ENCODE measurements at places on chromosomes 3 and 15.
A peak's percentile ranks its signal among the peaks of the same experiment; 100 is the strongest.

GRCh38 chr3:50423543-50423942, 64.2 kb upstream of the TMEM115 start:
- DNase-seq, result no peak

- no peak for DNase-seq
Observed at GRCh38 chr3:136311968-136312367, 61.8 kb downstream of the PCCB start.

DNA sequence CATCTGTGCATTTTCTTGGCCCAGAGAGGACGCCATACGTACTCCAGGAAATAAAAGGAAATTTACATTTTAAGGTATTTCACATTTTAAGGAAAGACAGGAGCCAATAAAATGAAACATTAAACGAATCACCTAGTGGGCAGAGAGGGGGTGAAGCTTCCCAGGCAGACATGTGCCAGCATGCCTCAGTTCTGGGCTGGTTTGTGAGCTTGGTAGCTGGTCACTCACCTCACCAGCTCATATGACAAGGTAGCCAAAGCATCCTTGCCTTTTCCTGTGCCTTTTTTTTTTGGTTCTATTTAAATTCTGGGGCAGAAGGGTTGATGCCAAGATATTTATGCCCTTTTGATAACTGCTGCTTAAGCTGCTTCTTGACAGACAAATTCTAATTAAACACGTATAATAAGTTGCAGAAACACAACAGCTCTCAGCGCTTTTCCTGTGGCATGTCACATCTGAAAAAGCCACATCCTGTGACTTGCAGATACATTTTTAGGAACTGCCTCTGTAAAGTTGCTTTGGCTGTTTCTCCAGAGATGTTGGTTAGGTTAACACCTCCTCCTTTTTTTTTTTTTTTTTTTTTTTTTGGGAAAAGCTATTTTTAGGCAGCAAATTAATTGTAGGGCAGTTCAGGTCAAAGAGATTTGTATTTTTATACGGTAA, 218.6 kb downstream of the PDCD6IP start:
- DNase-seq, result no peak

DNA sequence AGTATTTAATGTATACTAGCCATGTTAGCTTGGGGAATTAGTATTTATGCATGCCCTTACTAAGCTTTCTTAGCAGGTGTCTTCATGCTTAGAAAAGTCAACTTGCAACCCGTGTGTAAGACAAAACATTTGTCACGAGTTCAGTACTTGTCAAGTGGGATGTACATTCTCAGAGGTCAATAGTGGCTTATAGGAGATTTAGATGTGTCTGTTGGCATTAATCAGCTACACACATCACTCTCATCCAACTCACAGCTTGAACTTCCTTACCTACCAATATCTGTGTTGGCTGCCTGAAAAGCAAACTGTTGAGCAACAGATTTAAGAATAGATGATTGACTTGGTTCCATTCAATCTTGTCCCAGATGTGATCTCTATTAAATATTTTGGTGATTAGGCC, 109.5 kb downstream of the ROBO2 start:
- DNase-seq, result no peak

GRCh38 chr15:57387564-57388076, 11.3 kb downstream of the CGNL1 start:
- no peak for DNase-seq

DNA sequence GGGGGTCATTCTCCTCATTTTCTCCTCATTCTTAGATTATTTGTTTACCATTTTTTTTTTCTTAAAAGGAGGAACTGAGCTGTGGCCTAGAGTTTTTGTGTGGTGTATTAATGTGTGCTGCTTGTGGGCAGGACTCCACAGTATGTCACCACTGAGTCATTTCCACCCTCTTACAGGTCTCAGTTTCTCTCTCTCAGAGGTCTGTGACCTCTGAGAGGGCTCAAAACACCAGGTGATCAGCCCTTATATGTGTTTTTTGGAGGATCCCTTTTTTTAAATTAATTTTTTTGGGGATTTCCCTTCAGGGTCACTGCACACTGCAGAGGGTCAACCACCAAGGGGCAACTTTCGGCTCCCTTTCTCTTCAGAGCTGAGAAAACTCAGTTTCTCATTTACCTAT, 166.4 kb downstream of the SUCNR1 start:
- no peak for DNase-seq

DNA sequence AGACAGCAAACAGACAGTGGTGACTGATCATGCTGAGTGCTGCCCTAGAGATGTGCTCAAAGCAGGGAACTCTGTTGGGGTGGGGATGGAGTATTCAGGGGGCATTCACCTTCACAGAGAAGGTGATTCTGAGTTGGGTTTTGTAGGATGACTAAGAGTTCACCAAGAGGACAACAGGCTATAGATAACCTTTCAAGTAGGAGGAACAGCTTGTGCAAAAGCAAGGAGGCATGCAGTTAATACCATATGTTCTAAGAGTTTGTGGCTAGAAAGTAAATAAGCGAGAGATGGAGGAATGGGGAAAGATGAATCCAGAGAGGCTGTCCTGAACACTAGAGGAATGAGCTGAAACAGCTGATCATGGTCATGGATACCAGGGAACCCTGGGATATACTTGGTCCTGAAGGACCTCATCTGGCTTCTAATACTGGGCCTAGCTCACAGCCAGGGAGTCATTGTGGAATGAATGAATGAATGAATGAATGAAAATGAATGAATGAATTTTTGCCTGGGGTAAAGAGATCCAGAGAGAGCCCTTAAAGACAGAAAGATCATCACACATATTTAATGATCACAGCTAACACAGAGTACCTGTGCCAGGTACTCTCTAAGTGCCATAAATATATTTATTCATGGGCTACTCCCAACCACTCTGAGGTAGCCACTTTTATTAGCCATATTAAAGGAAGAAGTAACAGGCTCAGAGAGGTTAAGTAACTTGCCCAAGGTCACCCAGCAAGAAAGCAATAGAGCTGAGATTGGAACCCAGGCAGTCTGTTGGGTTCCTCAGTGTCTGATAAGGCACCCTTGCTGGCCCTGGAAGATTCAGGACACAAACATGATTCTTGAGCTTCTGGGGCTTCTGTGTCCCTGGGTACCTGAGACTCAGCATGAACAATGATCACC, 22.0 kb downstream of the SMAD6 start:
- no peak for DNase-seq

DNA sequence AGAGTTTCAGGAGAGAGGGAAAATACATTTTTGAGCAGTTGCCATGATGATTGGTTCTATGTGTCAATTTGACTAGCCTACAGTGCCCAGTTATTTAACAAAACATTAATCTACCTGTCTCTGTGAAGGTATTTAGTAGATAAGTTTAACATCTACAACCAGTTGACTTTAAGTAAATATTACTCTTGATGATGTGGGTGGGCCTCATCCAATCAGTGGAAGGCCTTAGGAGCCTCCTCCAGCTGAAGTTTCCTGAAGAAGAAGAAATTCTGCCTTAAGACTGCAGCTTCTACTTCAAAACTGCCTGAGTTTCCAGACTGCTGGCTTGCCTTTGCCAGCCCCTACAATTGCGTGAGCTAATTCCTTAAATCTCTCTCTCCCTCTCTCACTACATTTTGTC, 93.6 kb downstream of the OXSM start:
- no peak for DNase-seq

- no peak for DNase-seq
Observed at GRCh38 chr3:185739264-185739701, 85.6 kb downstream of the IGF2BP2 start.

DNA sequence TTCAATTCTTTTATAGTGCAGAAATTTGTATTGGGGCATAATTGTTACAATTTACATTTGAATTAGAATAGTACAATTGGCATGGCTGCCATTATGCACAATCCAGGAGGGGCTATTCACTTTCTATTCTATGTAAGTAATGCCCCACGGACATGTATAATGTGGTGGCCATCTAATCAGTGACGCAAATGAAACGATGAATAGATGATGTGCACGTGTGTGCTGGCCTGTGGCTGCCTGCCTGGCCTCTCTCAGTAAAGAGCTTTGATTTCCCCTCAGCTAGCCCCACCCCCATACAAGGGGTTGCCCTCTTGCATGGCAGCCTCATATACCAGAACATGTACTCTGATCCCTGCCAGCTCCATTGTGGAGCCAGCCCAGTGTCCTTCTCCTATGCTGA, 86.5 kb downstream of the BOC start:
- DNase-seq, result no peak

- no peak for DNase-seq
Observed at GRCh38 chr15:63870487-63871209, 36.9 kb upstream of the HERC1 start.

GRCh38 chr3:4551051-4551711, 58.0 kb downstream of the ITPR1 start:
- DNase-seq, result no peak

- no peak for DNase-seq
Observed at GRCh38 chr3:131050001-131050400, 23.3 kb downstream of the NEK11 start.

DNA sequence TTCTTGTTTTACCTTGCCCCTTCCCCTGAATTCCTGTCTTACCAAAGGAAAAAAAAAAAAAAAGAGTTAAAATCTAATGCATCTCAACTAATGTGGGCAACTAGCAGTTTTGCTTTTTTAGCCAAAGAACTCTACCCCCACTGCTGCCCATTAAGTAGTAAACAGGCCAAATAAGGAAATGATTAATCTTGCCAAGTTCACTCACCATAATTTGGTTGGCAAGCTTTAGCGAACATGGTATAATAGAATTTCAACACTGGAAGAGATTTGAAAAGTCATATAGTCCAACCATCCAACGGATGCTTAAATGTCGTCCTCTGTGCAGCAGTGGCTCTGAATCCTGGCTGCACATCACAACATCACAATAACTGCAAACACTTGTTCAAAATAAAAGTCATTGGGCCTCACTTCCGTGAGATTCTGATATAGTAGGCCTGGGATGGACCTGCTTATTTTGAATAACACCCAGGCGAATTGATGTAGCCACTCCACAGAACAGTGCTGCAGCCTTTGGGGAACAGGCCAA, 142.0 kb upstream of the UBE2E1 start:
- no peak for DNase-seq

DNA sequence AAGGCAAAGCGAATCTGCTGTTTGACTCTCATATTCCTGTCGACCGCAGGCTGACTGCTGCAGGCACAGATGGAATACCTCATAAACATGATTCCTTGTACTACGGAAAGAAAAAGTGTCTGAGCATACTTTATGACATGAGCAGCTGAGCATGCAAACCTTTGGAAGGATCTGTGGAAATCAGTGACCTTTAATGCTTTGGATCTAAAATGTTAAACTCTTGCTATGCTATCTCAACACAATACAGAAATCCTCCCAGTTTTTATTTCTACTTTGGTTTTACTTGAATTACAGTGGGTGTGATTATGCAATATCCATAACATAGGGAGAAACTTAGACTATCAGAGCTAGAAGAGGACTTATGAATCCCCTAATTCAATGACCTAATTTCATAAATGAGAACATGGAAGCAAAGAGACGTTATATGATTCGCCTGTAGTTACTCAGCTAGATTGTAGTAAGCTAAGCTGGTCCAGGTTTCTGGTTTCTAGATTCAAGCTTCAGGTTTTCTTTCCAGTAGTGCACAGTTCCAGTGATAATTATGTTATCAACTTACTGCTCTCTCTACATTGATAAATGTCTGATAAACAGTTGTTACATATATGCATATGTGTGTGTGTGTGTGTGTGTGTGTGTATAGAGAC, 127.6 kb upstream of the GBE1 start:
- no peak for DNase-seq

- DNase-seq, result no peak
Observed at GRCh38 chr3:242602-243355, 46.2 kb downstream of the CHL1 start.

- no peak for DNase-seq
Observed at GRCh38 chr15:51814606-51815005, 14.8 kb upstream of the TMOD3 start.

DNA sequence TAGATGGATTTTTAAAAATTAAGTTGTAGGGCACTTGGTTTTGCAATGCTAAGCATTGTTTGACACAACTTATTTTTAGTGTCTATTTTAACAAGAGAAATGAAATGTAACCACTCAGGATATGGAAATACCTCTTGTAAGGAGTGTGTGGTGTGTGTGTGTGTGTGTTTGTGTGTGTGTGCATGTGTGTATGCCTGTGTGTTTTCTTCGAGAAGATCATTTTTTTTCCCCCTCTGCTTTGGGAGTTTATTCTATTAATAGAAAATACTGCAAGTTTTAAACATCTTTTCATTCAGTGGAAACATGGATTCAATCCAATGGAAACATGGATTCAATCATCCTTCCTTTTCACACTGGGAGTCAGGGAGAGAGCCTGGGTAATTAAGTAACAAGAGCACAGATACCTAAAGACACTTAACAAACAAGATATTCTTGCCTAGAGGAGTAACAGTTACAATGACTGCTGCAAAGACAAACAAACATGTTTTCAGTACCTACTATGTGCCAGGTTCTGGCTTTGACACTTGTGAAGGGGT, 567.2 kb upstream of the TBL1XR1 start:
- DNase-seq, result no peak

DNA sequence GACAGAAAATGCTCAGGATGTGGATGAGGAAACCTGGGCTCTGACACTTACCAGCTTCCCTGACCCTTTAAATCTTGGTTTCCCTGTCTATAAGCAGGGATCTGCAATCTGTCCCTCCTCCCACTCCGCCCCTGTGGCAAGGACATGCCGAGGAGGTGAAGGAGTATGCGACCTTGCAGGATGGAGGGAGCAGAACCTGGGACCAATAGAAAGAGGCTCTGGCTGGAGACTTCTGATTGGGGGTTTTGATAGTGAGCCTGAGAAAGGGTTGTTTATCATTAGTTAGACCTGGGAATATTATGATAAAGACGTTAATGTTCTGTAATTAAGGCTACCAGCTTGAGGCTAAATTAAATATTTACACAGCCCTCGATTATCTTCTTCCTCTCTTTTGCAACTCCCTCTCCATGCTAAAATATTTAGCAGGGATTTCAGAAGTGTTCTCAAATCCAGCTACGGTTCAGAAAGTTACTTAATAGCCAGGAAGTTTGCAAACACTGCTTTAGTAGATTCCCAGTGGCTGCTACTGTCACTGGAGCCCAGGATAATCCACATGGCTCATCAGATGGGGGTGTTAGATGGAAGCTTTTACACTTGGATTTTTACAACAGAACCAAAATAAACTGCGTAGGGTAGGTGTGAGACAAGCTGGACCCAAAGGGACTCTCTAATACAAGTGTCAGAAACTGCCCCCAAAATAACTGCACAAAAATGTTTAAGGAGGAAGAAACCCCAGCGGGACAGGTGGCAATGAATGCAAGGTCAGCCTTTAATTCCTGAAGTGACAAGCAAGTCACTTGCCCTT, 9.2 kb upstream of the PAQR5 start:
- no peak for DNase-seq

GRCh38 chr15:43330780-43331087, 361 bp upstream of the LCMT2 start:
- DNase-seq, result no peak

GRCh38 chr3:8741581-8742261, 8.1 kb downstream of the CAV3 start:
- no peak for DNase-seq

GRCh38 chr15:75731248-75732151, 18.9 kb upstream of the CSPG4 start:
- no peak for DNase-seq

GRCh38 chr3:53881691-53882593, at the start of gene ACTR8:
Gene ACTR8 (minus strand): TSS chr3:53882152. CDS start chr3:53882101, 51 bp downstream.
- peak; percentile 82 for DNase-seq

Data from stimulated activated CD4-positive, alpha-beta T cell treated with anti-CD3 and anti-CD28 coated beads, TNF-alpha, amount 100 ng/mL, for 24 hours (primary cell).